ENCODE measurements at places on chromosomes 11 and 22.

GRCh38 chr11:15903246-15903645 is 453.1 kb downstream of the SOX6 start:
- no peak for DNase-seq

- no peak for DNase-seq
These were observed 100.6 kb downstream of the MORC2 start for GRCh38 chr22:30867746-30868662.

- no peak for DNase-seq
These were observed 27.5 kb downstream of the MOV10L1 start for GRCh38 chr22:50117168-50117762.

DNA sequence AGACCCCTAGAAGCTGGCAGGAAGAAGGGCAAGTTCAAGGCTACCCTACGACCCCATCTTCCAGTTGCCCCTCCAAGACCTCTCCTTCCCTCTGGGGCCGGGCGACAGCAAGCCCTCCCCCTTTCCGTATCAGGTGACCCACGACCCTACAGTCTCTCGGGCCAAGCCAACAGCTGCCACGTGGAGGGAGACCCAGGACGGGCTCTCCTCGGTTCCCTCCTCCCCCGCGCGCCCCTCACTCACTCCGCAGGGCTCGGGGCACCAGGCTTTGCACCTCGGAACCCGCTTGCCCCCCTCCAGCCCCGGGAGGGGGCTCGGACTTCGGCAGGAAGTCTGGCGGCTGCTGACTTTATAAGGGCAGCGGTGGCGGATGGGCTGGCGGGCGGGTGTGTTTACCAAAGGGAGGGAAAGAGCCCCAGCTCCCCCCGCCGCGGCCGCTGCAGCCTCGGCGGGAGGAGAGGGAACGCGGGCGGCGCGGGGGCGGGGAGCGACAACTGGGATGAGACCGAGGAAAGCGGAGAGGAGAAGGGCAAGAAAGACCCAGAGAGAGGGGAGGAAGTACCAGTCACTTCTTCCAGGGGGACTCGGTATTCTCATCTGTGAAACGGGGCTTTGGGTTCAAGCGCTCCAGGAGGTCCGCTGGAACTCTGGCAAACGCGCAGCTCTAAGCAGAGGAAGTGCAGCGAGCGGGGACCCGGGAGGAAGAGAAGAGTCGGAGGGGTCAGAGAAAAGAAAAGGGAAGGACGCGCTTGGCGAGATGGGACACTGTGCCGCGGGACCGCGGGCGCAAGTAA is 767 bp downstream of the SLC43A1 start:
- no peak for DNase-seq

DNA sequence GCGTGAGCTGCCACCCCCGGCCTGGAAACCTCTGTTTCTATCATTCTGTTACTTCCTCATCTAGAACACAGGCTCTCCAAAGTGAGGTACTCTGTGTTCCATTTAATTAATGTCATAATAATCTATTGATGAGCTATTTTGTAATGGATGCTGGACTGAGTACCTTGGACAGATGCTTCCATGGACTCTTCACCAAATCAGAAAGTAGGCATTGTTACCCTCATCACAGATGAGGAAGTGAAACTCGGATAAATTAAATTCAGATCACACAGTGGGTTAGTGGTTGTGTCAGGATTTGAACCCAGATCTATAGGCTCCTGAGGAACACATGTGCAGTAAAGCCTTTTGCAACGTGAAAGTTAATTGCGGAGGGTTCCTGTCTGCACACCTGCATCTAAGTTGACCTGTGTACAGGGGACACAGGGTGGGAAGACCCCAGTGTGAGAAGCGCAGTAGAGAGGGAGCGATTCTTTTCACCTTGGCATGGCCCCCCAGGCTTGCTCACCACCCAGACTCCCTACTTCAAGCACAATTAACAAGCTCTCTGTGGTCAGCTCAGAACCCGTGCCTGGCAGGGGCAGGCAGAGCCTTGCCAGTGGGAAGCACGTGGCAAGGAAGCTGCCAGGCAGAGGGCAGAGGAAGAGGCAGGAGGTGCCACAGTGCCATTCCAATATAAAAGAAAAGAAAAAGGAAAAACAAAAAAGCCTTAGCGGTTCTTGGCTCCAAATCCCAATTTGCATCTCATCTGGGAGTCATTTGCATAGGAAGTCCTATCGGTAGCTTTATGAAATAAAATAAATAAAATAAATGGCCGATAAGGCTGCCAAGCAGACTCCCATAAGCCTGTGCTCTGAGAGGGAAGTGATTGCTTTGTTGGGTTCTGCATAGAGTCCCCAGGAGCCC is 239.3 kb downstream of the GRIK4 start:
- DNase-seq: no peak

GRCh38 chr11:65051398-65051858 is 6.9 kb downstream of the NAALADL1 start:
- no peak for DNase-seq

Measured in stimulated activated CD8-positive, alpha-beta memory T cell treated with anti-CD3 and anti-CD28 coated beads, Interleukin-2, amount 100 ng/mL, for 1 hour (primary cell).